Thoracic aorta (tissue), 2 donors: ENCODE measurements at places on chromosomes 4 and X. TPM values are rescaled to one million over a fixed set of nuclear protein-coding genes. Genes with fewer than 3 reads are reported as not detected.

- H3K4me3 ChIP-seq = no peak overlapping the region
- no peaks in the 10 kb centered on the region for H3K4me1 ChIP-seq
- no peak for DNase-seq
- H3K27me3 ChIP-seq = no peaks in the 10 kb centered on the region
- no peaks in the 10 kb centered on the region for H3K36me3 ChIP-seq
- no peak overlapping the region for H3K27ac ChIP-seq
Observed at GRCh38 chr4:102624505-102624904, 123.3 kb downstream of the NFKB1 start.

- H3K4me1 ChIP-seq = no peaks in the 10 kb centered on the region
- no peak for DNase-seq
- H3K27me3 ChIP-seq = no peaks in the 10 kb centered on the region
- no peaks in the 10 kb centered on the region for H3K36me3 ChIP-seq
- no peak overlapping the region for H3K4me3 ChIP-seq
- no peak overlapping the region for H3K27ac ChIP-seq
Observed at GRCh38 chrX:113522814-113523213, 682.2 kb upstream of the AMOT start.

DNA sequence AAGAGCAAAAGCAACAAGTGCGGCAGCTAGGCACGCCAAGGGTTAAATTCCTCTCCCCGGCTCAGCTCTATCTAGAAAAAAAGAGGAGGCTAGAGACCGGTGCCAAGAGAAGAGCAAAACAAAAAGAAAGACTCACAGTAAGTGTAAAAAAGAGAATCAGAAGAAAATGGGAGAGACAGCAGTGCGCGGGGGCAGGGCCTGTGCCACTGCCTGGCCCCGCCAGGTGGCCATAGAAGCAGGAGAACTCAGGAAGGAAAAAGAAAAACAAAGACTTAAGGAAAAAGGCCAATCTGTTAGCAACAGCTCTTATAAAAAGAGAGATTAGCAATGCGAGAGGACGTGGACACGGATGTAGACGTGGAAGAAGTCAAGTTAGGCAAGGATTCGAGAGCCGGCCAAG is 3.2 kb downstream of the ACOX3 start:
- H3K4me1 ChIP-seq = peaks cover 18% of the 10 kb centered on the region
- no peaks in the 10 kb centered on the region for H3K27me3 ChIP-seq
- no peaks in the 10 kb centered on the region for H3K36me3 ChIP-seq
- DNase-seq = no peak

ADGRG4 gene
- total RNA-seq = 0.14 TPM

PDCL2 gene
- not detected for total RNA-seq

PASD1 gene
- total RNA-seq = not detected

COL4A6 gene
- 2.2 TPM for total RNA-seq

KLB gene
- not detected for total RNA-seq

DCAF12L1 gene
- 0.27 TPM for total RNA-seq

EBP gene
- 3.5 TPM for total RNA-seq

DNA sequence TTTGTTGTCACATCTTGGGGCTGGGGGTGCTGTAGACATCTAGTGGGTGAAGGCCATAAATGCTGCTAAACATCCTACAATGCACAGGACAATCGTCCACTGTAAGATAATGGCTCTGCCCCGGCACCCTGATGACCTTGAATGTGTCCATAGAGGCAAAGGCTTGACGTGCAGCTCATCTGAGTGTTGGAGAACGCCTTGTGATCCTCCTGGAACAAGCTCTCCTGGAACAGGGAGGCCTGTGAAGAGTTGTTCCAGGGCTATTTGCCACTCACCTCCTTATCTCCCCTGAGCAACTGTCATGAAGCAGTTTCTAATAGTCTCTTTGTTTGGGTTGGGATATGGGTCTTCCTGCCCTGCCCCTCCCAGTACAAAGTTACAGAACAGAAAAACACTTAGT is 15.2 kb upstream of the PCYT1B start:
- no peak for DNase-seq
- no peak overlapping the region for H3K4me3 ChIP-seq
- no peaks in the 10 kb centered on the region for H3K27me3 ChIP-seq

DNA sequence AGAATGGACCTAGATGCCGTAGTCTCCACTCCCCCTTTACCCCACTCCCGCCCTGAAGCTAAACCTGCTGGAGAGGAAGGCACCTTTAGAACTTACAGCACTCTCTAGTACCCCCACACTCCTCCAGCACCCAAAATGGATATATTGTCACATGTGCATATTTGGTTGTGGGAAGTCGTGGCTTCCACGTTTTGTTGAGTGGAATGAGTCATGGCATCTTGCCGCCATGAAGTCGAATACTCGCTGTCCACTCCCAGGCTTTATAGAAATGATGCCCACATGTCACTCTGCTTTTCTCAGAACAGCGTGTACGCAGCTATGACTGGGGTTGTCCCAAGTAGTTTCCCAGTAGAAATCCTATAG is 545 bp downstream of the ABCE1 start:
- DNase-seq = no peak
- peaks cover 46% of the 10 kb centered on the region for H3K4me1 ChIP-seq
- H3K27ac ChIP-seq = peak overlapping the region; percentile 80
- H3K36me3 ChIP-seq = peaks cover 7% of the 10 kb centered on the region
- H3K4me3 ChIP-seq = peak overlapping the region; percentile 91

DNA sequence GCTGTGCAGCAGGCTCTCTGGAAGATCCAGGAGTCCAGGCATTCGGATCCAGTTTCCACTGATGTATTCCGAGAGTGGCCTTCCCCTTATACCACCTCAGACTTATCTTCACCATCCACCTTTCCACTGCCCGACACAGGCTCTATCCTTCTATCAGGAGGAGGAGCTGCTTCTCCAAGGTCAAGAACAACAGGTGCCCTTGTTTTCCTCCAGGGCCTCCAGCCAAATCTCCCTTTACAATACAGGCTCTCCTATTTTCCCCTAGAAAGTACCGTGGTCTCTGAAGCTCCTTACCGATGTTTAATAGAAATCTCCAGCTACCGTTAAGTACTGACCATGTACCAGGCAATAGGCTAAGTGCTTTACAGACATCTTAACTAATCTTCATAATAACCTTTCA is 61.3 kb downstream of the AFAP1 start:
- peak overlapping the region; percentile 66 for H3K27ac ChIP-seq
- H3K27me3 ChIP-seq = no peaks in the 10 kb centered on the region
- H3K4me1 ChIP-seq = peaks cover 57% of the 10 kb centered on the region
- no peak overlapping the region for H3K4me3 ChIP-seq
- H3K36me3 ChIP-seq = no peaks in the 10 kb centered on the region

EIF4E gene
- total RNA-seq = 111 TPM

DNA sequence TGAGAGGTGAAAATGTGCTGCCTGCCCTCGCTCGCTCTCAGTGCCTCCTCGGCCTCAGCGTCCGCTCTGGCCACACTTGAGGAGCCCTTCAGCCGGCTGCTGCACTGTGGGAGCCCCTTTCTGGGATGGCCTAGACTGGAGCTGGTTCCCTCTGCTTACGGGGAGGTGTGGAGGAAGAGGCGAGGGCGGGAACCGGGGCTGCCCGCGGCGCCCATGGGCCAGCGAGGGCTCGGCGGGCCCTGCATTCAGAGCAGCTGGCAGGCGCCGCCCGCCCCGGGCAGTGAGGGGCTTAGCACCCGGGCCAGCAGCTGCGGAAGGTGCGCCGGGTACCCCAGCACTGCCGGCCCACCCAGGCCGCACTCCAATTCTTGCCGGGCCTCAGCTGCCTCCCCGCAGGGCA is 39.6 kb downstream of the TRIML1 start:
- DNase-seq = no peak
- no peak overlapping the region for H3K27ac ChIP-seq
- no peaks in the 10 kb centered on the region for H3K36me3 ChIP-seq
- H3K4me1 ChIP-seq = no peaks in the 10 kb centered on the region
- no peaks in the 10 kb centered on the region for H3K27me3 ChIP-seq

PABPC1L2A gene
- not detected for total RNA-seq

DNA sequence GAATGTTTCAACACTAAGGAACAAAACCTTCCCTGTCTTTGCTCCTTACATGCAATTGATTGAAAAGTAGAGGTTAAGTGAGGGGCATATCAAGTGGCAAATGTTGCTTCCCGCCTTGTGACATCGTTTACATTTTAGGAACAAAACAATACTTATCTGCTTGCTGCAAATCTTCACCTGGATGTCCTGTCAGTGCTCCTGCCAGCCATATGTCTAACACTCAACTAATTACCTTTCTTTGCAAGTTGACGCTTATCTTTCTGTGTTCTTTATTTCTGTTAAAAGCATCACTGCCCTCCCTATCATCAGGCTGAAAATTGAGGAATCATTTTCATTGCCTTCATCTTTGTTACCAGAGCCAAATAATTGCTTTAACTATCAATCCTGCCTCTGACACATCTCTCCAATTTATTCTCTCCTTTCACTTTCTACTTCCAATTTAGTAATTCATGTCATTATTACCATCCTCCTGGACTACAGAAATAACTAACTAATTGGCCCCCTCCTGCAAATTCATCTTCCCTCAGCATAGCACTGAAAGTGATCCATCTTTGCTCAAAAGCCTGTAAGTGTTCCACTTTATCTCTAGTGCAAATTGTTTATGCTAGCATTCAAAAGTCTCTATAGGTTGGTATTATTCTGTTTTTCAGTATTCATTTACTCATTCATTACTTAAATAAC is 298.7 kb upstream of the ATOH1 start:
- no peak overlapping the region for H3K27ac ChIP-seq
- no peaks in the 10 kb centered on the region for H3K36me3 ChIP-seq
- no peaks in the 10 kb centered on the region for H3K4me1 ChIP-seq
- H3K27me3 ChIP-seq = no peaks in the 10 kb centered on the region

ODAPH gene
- not detected for total RNA-seq

DNA sequence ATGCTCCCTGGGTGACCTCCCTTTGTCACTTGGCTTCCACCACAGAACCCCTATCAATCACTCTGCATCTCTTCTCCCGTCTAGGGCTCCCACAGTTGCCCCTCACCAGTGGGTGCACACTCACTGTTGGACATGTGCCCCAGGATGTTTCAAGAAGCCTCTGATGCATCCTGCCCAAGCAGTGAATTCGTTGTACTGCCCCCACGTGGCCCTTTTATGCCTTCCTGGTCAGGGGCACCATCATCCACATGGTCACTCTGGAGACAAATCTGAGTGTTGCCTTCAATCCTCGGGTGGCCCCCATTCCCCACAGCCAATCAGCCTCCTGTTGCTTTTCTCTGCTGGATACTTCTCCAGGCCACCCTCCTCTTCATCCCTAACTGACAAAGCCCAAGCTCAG is 12.2 kb downstream of the ITIH6 start:
- no peaks in the 10 kb centered on the region for H3K27me3 ChIP-seq
- no peaks in the 10 kb centered on the region for H3K36me3 ChIP-seq
- H3K27ac ChIP-seq = no peak overlapping the region
- H3K4me1 ChIP-seq = no peaks in the 10 kb centered on the region

GRCh38 chr4:78446619-78447018 is 105.0 kb upstream of the ANXA3 start:
- H3K27me3 ChIP-seq = no peaks in the 10 kb centered on the region
- no peak overlapping the region for H3K4me3 ChIP-seq
- no peak for DNase-seq
- H3K27ac ChIP-seq = no peak overlapping the region

DNA sequence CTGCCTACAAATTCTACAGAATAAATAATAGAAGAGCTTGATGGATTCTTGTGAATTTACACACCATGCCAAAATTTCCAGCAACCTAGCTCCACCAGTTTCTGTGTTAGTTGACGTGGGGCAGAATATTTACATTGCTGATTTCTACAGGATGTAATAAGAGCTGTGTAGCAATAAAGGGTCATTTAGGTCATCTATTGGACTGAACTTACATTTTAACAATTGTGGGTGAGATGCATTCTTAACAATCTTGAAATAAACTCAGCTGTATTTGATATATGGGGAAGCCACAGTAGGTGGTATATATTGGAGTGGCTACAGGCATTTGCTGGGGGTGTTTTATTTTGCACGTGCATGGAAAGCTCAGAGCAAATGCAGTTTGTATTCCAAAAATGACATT is 655.3 kb downstream of the IQCM start:
- DNase-seq = no peak
- no peaks in the 10 kb centered on the region for H3K4me1 ChIP-seq
- no peaks in the 10 kb centered on the region for H3K27me3 ChIP-seq
- H3K36me3 ChIP-seq = no peaks in the 10 kb centered on the region
- no peak overlapping the region for H3K4me3 ChIP-seq
- H3K27ac ChIP-seq = no peak overlapping the region

XAGE1A gene
- total RNA-seq = not detected

DNA sequence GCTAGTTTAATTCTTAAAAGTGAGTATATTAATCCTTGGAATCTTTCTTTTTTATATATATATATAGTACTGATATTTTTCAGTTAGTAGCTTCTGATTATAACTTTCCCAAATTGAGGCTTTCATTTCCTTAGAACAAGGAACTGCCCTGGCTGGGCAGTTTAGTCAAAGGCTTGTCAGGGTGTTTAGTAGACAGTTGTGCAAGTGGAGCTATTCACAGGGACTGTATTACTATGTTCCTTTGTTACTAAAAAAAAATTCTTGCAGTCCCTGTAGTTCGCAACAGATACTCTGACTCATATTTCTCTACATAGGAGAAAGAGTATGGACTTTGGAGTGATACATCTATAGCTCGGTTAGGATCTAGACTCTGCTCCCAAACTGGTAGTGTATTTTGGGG is 20.8 kb downstream of the USO1 start:
- no peaks in the 10 kb centered on the region for H3K27me3 ChIP-seq
- no peaks in the 10 kb centered on the region for H3K36me3 ChIP-seq
- H3K27ac ChIP-seq = no peak overlapping the region

DNA sequence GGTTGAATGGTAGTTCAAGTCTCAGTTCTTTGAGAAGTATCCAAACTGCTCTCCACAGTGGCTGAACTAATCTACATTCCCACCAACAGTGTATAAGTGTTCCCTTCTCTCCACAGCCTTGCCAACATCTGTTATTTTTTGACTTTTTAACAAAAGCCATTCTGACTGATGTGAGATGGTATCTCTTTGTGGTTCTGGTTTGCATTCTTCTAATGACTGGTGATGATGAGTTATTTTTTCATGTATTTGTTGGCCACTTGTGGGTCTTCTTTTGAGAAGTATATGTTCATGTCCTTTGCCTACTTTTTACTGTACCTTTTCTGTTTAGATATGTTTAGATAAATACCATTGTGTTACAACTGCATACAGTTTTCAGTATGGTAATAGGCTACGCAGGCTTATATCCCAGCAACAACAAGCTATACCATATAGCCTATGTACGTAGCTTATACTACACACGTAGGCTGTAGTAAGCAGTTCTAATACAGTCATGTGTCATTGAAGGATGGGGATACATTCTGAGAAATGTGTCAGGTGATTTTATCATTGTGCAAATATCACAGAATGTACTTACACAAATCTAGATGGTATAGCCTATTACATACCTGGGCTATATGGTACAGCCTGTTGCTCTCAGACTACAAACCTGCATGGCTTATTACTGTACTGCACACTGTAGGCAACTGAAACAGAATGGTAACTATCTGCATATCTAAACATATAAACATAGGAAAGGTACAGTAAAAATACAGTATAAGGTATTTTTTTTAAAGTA is 28.1 kb downstream of the KLHL8 start:
- H3K4me3 ChIP-seq = no peak overlapping the region
- no peaks in the 10 kb centered on the region for H3K36me3 ChIP-seq
- H3K27ac ChIP-seq = no peak overlapping the region
- peaks cover 3% of the 10 kb centered on the region for H3K4me1 ChIP-seq
- no peaks in the 10 kb centered on the region for H3K27me3 ChIP-seq

GRCh38 chr4:47490550-47490949 is 5.5 kb downstream of the ATP10D start:
- no peaks in the 10 kb centered on the region for H3K36me3 ChIP-seq
- peaks cover 40% of the 10 kb centered on the region for H3K4me1 ChIP-seq
- peak overlapping the region; percentile 29 for H3K4me3 ChIP-seq
- H3K27ac ChIP-seq = peak overlapping the region; percentile 41
- DNase-seq = no peak

ATP8A1 gene
- 15.2 TPM for total RNA-seq

GRCh38 chr4:100009490-100009889 is 59.4 kb upstream of the H2AZ1 start:
- H3K27ac ChIP-seq = no peak overlapping the region
- no peaks in the 10 kb centered on the region for H3K4me1 ChIP-seq
- no peak for DNase-seq
- no peaks in the 10 kb centered on the region for H3K36me3 ChIP-seq
- no peaks in the 10 kb centered on the region for H3K27me3 ChIP-seq

ARX gene
- total RNA-seq = not detected
